ENCODE measurements at places on chromosomes 1 and 21.
A peak's percentile ranks its signal among the peaks of the same experiment; 100 is the strongest.

DNA sequence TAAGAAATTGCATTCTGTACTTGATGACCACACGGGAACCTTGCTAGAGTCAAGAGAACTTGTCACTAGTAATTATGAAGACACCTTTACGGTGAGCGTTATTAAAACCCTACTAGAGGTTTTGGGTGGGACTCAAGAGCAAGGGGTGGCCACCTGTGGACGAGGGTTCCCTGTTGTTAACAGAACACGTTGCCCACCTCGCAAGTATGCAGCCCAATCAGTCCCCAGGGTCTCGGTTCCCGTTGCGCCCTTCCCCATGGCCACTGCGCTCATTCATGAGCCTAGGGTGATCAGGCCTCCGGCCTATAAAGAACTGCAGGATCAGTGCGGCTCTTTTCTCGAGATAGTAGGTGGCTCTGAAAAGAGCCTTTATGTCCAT is 30.2 kb upstream of the RNF187 start:
- no peak for DNase-seq

GRCh38 chr1:162722036-162722435 is 68.5 kb upstream of the HSD17B7 start:
- no peak for DNase-seq

- DNase-seq, result no peak
Observed at GRCh38 chr1:31648190-31648589, 3.5 kb upstream of the PEF1 start.

DNA sequence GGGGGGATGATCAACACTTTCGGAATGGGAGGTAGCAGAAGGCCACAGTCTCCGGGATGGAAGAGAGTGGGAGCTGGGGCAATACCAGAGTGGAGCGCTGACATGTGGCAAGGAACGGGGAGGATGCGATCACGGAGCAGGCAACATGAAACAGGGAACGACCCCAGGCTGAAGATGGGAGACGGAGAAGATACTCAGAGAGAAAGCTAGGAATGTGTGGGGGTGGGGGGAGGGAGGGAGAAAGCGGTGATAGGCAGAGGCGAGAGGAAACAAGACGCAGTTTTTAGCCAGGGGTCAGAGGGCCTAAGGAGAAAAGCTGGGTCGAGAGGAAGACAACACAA is 577 bp downstream of the RAB3GAP2 start:
- DNase-seq, result no peak

DNA sequence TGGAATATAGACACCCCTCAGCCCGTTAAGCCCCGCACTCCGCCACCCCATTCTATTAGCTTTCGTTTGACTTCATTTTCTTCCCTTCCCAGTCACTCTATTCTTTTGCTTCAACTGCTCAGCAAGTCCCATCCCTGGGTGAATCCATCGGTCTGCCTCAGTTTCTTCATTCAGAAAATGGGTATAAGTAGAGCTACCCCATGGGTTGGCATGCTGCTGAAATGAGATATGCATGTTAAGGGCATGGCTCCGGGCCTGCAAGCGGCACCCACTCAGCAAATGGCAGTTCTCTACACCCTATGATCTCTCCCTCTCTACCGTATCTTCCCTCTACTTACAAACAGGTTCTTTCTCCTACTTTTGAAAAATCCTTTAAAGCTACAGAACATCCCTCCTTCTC is 87.8 kb upstream of the IRF2BP2 start:
- no peak for DNase-seq

DNA sequence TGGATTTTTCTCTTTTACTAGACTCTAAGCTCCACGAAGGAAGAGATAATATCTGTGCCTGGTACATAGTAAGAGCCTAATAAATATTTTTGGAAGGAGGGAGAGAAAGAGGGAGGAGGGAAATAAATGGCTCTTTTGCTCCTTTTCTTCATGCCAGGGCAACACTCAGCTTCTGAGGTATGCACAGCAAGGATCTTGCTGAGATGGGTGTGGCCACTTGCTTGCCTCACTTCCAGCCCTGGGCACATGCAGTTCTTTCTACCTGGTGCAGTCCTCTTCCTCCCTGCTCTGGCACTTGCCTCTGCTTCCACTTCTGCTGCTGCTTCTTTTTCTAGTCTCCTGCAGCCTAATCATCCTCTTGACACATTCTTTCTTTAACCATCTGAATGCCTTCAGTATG is 148.1 kb downstream of the FGGY start:
- DNase-seq, result no peak

- no peak for DNase-seq
Observed at GRCh38 chr1:29123053-29123886, 433 bp downstream of the TMEM200B start.

GRCh38 chr1:95542936-95543335 is 308.9 kb downstream of the RWDD3 start:
- DNase-seq, result no peak

GRCh38 chr1:206518206-206518605 is 10.9 kb downstream of the RASSF5 start:
- DNase-seq, result no peak

DNA sequence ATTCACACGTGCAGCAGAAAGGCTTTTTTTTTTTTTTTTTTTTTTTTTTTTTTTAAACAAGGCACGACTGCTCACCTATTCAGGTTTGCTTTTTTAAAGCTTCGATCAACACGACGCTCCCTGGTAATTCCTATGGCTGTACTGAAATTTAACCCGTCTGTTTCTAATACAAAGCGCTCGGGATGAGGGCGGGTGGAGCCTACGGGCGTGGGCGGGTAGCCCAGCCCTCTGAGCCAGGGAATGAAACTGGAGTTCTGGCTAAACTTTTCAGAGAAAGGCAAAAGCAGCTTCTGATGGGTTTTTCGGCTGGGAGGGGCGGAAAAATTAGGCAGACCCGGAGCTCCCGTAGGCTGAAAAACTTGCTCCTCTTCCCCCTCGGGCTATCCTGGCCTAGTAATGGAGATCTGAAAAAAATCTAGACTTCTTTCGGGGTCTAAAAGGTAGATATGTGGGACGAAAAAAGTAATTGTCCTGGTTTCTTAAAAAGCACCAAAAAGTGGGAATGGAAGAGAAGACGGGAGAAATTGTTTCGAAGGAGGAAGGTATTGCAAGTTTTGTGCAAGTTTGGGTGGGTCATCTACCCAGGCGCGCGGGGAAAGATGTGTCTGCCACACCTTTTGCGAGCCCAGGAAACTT is 7.4 kb downstream of the NR5A2 start:
- DNase-seq, result no peak

- peak; percentile 15 for DNase-seq
Observed at GRCh38 chr1:145891587-145892485, 6.2 kb upstream of the ANKRD35 start.

- no peak for DNase-seq
Observed at GRCh38 chr1:64387389-64388285, 82.3 kb upstream of the CACHD1 start.

DNA sequence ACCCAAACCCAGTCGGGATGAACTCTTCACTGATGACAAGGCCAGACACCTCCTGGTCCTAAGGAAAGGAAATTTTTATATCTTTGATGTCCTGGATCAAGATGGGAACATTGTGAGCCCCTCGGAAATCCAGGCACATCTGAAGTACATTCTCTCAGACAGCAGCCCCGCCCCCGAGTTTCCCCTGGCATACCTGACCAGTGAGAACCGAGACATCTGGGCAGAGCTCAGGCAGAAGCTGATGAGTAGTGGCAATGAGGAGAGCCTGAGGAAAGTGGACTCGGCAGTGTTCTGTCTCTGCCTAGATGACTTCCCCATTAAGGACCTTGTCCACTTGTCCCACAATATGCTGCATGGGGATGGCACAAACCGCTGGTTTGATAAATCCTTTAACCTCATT is 10.1 kb downstream of the CZIB start:
- DNase-seq, result no peak

DNA sequence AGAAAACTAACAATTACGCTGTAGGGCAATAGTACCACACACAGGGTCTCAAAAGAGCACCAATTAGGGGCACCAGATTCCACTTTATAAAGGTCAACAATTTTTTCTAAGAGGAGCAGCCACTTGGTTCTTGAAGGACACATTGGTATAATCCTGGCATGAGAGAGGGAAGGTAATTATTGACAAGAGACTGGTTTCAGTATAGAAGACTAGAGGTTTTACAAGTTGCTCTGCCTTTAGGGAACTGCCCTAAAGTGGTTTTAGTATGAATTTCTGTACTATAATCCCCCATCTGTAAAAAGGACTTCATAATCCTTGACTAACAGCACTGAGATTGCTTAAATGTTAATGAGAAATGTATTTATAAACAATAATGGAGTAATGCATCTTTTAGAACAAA is 648.5 kb upstream of the PTBP2 start:
- DNase-seq, result no peak

- DNase-seq, result peak; percentile 37
Observed at GRCh38 chr1:36650200-36651065, 167.7 kb upstream of the CSF3R start.

DNA sequence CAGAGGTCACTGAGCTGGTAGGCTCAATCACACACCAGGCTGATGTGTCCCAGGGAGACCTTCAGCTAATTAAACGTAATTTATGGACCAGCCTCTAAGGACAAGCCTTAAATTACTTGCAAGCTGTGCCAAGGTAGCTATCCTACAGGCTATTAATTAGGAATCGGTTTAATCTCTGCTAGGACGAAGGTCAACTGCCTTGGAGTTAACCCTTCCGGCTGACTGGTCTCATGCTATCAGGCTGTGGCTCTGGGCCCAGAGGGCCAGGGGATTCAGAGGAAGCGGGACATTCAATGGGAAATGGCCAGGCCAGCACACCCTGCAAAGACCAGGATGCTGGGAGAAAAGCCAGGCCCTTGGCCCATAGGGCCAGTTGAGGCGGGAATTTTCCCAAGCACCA is 19.0 kb downstream of the DHRS3 start:
- no peak for DNase-seq

GRCh38 chr1:51784997-51785421 is 93.5 kb downstream of the NRDC start:
- no peak for DNase-seq

DNA sequence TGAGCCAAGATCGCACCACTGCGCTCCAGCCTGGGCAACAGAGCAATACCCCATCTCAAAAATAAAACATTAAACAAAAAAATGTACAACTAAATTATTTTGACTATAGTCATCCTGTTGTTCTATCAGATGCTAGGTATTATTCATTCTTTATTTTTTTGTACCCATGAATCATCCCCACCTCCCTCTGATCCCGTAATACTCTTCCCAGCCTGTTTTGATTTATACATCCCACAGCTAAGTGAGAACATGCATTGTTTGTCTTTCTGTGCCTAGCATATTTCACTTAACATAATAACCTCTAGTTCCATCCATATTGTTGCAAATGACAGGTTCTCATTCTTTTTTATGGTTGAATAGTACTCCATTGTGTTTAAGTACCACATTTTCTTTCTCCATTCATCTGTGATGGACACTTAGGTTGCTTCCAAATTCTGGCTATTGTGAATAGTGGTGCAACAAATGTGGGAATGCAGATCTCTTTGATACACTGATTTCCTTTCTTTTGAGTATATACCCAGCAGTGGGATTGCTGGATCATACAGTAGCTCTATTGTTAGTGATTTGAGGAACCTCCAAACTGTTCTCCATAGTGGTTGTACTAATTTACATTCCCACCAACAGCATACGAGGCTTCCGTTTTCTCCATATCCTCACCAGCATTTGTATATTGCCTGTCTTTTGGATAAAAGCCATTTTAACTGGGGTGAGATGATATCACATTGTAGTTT is 84.4 kb downstream of the MACF1 start:
- DNase-seq, result no peak

DNA sequence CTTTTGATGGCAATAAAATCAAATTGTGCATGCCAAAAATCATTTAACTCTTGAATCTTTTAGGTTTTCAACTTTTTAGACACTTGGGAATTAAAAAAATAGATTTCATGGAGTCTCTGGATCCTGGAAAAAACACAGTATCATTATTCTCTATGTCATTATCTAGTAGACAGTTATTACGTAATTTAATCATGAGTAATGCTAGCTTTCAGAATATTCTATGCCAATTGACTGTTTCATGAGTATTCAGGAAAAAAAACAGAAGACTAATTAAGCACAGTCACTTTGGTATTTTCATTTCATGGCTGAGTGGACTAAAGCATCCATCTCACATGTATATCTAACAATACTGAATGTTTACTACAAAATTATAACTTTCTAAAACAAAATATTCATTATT is 44.0 kb downstream of the ODF2L start:
- no peak for DNase-seq

DNA sequence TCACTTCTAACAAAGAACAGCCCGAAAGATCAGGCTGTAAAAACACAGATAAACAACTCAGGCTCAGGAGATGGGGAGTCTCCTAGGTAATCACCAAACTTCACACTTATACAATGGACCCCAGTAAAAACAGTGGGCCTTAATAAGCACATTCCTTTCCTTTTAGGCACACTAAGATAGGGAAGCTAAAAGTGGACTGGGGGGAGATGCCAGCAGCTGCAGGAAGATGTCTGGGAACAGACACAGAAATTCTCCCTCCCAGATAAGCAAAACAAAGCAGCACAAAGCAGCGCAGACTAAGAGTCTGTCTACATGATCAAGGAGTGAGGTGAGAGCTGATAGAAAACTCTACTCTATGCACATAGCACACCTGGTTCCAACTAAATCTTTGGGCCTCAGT is 29.0 kb upstream of the CTBS start:
- DNase-seq, result no peak

- DNase-seq, result no peak
Observed at GRCh38 chr1:198352975-198353695, 187.3 kb downstream of the ATP6V1G3 start.

DNA sequence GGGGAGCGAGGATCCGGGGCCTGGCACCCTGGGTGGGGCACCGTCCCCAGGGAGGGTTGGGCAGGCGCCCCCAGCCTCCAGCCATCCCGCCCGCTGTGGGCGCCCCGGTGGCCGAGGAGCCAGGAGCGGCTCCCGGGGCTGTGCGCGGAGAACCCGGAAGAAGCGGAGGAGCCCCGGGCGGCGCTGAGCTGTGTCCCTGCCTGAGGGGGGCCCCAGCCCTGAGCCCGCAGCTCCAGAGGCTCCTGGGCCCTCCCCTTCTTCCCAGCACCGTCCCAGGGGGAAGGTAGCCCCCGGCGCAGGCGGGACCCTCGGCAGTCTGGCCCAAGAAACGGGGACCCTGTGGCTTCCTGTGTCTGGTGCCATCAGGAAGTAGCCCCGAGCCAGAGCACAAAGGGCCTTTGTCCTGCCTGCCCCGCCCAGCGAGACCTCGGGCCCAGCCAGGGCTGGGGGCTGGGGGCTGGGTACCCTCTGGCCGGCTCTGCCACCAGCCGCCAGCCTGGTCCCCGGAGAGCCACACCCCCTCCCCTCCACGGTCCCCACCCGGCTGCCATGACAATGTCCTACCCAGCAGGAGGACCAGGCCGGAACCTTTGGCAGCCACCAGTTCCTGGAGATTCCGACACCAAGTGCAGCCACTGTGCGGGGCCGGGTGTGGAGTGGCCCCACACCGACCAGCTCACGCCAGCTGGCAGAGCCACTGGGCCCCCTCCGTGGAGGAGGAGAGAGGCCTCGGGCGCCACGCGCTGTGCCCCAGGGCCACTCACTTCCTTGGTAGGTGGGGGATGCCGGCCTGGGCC is 15.6 kb upstream of the TTLL10 start:
- DNase-seq, result no peak

- DNase-seq, result no peak
Observed at GRCh38 chr1:53139951-53140361, 2.5 kb downstream of the SLC1A7 start.

Measured in stimulated activated CD8-positive, alpha-beta memory T cell treated with anti-CD3 and anti-CD28 coated beads, Interleukin-15, amount 100 ng/mL, for 1 hour (primary cell).